Motor neuron (in vitro differentiated cells): ENCODE measurements at places on chromosomes 5 and 9. TPM values are rescaled to one million over a fixed set of nuclear protein-coding genes. Genes with fewer than 3 reads are reported as not detected.

RICTOR gene
- 12.9 and 16.3 TPM in 2 replicates for total RNA-seq

TTC39B gene
- total RNA-seq: 4.0 and 4.2 TPM in 2 replicates

FREM1 gene
- total RNA-seq: 55.6 and 57.0 TPM in 2 replicates

NR5A1 gene
- 0.32 and 0.41 TPM in 2 replicates for total RNA-seq

SEPTIN8 gene
- total RNA-seq: 34.8 and 37.5 TPM in 2 replicates

PCDHGA7 gene
- total RNA-seq: 2.9 and 4.7 TPM in 2 replicates

LCN15 gene
- not detected in 2 replicates for total RNA-seq

DRD1 gene
- 0.08 and 0.18 TPM in 2 replicates for total RNA-seq

ADRB2 gene
- 1.8 and 2.1 TPM in 2 replicates for total RNA-seq

ANXA2R gene
- total RNA-seq: 4.9 and 8.6 TPM in 2 replicates

POU5F2 gene
- total RNA-seq: 0.78 and 2.5 TPM in 2 replicates

TEX48 gene
- total RNA-seq: not detected in 2 replicates

CMBL gene
- total RNA-seq: 13.5 and 26.5 TPM in 2 replicates

SPATA31D4 gene
- total RNA-seq: 0.14 TPM in 1 of 2 replicates, not detected in the other

SHROOM1 gene
- total RNA-seq: 0.77 and 2.9 TPM in 2 replicates
